SHP77 treated with DMSO at 0.1 percent for 48 hours (cell line): ENCODE measurements at places on chromosomes 5 and 9.

DNA sequence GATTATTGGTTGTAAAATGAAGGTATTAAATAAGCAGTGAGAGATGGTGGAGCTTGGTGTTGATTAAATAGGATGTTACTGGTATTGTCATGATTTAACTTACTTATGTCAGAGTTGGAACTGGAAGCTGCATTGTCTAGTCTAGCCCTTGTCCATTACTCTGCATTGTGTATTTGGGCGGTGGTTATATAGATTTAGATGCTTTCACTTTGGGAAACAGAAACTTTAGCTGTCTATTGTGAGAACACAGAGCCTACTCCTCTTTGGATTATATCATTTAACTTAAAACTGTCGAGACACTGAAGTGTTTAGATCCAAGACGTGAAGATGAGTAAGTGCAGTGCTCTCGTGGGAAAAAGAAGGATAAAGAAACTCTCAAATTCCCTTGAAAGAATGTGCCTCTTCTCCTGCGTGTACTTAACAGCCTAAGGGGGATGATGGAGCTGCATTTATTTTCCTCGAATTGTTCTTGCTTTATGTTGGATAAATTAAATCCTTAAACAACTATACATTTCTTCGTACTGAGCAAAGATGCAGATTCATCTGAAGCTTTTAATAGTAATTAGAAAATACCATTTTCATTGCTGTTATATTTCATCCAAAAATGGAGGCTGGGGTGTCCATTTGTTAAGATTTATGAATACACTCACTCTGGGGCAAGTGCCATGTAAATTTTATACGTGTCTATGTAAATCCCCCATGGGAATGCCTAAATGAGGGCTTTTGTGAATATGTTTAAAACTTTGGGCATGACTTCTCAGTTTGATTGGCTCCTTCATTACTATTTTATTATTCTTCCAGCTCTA, 21.6 kb downstream of the FBXL7 start:
- DNase-seq, result no peak

DNA sequence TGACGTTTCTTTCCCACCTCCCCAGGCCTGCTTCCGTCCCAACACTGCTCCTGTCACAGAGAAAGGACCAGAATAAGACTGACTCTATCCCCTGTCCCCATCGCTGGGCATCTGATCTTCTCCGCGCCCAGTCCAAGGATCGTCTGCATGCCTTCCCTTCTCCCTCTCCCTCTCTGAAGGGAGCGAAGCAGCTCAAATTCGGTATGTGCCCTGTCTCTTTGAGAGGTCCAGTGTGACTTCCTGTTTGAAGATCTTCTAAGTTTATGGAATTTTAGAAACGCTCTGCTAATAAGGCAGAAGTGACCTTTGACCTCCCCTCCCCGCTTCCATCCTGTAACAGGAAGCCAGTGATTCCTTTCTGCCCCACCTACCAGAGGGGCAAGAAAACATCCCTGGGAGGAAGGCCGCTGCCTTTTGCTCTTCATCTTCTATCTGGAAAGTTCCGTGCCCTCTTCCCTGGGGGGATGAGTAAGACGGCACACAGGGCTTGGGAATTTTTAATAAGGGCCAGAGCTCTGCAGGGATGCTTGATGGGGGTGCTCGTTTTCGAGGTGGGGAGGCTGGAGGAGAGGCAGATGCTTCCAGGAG, 40.7 kb upstream of the RNU6ATAC start:
- no peak for DNase-seq

DNA sequence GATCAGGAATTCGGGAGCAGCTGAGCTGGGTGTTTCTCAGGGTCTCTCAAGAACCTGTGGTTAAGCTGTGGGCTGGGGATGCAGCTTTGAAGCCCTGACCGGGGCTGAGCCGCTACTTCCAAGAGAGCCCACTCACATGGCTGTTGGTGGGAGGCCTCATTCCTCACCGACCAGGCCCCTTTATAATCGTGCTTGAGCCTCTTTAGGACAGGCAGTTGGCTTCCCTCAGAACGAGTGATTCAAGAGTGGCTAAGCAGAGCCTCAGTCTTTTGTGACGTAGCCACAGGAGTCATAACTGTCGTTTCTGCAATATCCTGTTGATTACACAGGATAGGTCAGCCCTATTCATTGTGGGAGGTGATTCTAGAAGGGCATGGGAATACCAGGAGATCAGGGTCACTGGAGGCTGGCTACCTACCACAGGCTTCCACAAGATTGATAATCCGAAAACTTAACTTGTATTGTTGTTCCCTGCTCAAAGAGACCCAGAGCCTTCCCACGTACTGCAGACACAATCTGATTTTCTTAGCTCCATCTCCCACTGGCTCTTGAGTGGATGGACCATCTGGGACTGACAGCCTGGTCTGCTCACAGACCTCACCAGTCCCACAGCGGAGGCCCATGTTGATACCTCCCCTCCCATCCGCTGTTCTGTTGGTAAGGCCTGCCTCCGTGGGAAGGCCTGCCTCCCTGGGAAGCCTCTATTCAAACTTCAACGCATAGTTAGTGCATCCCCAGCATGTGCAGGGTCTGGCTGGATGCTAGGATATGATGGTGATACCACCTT, 3.0 kb upstream of the ERGIC1 start:
- DNase-seq, result no peak

GRCh38 chr5:132072528-132072927, 1.1 kb upstream of the CSF2 start:
- DNase-seq, result no peak

DNA sequence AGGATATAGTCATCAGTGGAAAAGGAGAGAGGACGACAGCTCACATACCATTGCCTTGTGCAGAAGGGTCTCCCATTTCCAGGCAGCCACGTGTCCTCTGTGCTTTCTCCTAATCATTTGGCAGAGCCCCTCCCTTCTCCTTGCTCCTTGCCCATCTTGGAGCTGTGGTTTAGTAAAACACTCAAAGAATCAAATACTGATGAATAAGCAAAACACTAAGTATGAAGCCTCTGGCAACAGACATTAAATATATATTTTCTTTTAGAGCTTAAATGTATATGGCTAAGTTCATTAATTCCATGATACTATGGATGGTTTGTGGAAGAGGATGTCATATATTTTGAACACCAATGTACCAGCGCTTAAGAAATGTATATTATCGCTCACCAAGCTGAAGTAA, 278.5 kb downstream of the SAXO1 start:
- DNase-seq, result no peak

DNA sequence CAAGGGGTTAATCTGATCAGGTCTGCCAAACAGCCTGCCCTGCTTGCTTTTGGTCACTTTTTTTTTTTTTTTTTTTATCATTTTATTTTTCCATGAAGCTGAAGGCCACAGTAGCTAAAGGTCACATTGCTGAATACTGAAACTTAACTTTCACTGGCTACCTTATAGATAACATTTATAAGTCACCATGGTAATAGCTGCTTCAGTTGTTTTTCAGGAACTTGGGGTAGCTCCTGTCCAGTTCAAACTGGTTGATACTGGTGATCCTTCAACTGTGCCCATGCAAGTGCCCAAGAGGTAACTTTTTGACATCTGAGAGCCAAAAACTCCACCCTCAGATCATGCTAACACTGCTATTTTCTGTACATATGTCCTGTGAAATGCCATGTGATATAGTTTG, 68.3 kb upstream of the RGS7BP start:
- DNase-seq, result no peak

GRCh38 chr9:117084221-117084620, 330.6 kb downstream of the ASTN2 start:
- DNase-seq, result no peak

DNA sequence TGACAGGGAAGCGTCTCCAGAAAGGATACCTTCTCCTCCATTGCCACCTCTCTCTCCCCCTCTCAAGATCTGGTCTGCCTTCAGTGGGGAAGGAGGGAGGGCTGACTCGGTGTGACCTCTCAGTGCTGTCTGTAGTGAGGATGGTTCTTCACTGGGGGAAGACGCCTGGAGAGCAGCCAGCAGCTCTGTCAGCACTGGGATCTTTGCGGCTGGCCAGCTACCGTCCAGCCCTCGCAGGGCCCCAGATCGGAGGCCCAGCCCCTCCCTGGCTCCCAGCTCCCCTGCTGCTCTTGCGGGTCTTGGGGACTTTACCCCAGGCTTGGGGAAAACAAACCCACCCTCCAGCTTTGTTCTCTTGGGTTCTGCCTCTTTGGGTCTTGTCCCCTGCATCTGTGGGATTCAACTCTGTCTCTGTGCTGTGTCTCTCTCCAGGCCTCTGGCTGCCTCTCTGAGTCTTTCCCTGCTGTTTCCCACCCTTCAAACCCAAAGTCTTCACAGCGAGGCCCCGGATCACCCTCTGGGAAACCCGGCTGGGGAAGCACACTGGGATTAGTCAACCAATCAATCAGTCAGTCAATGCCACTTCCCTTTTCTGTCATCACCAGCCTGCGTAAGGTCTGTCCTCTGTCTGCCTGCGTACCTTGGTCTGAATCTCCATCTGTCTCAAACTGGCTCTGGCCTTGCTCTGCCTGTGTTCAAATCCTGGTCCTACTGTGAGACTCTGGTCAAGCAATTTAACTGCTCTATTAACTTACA, 23.0 kb downstream of the FGF18 start:
- no peak for DNase-seq

DNA sequence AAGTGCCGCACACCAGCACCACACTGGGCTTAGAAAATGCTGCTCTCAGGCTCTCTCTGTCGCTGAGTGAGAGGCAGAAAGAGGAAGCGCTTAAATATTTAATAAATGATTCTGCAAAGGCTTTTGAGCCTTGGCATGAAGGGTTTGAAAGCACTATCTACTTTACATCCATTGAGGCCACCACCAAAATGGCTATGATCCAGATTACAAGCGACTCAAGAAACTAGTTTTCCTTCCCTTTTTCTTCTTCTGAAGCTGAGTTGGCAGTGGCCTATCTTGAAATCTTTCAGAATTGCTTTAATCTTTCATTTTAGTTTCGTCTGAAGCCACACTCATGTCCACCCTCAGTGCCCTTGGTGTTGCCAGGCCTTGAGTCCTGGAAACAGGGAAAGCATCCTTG, 59.5 kb downstream of the EBF1 start:
- no peak for DNase-seq

GRCh38 chr9:125262294-125262991, 817 bp downstream of the GAPVD1 start:
- DNase-seq, result no peak
